Sigmoid colon (tissue), 7 donors: ENCODE measurements at places on chromosomes 11 and 22.

DNA sequence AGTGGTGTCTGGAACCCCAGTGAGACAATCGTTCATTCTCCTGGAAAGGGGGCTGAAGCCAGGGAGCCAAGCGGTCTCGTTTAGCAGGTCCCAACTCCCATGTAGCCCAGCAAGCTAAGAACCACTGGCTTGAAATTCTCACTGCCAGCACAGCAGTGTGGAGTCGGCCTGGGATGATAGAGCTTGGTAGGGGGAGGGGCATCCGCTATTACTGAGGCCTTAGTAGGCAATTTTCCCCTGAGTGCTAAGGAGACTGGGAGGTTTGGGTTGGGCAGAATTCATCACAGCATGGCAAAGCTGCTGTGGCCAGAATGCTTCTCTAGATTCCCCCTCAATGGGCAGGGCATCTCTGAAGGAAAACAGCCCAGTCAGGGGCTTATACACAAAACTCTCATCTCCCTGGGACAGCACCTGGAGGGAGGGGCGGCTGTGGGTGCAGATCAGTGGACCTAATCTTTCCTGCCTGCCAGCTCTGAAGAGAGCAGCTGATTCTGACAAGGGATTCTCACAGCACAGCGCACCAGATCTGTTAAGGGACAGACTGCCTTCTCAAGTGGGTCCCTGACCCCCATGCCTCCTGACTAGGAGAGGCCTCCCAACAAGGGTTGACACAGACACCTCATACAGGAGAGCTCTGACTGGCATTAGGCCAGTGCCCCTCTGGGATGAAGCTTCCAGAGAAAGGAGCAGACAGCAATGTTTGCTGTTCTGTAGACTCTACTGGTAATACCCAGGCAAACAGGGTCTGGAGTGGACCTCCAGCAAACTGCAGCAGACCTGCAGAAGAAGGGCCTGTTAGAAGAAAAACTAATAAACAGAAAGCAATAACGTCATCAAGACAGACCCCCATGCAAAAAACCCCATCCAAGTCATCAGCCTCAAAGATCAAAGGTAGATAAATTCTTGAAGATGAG lies 14.8 kb downstream of the OR52M1 start:
- no peak for DNase-seq

DNA sequence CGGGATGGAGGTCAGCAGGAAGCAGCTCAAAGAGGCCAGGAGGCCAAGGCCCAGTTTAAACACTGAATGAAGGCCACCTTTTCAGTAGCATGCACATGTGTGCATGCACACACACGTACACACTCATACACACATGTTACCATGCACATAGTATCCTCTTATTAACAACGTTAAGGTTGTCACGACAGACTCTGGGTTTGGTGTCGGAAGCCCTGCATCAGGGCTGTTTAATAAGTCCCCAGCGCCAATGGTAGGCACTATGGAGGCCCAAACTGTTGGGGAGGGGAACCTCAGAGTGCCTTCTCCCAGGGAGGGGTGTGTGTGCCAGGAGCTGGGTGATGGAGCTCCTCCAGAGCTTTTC lies 39.5 kb upstream of the ADA2 start:
- no peak for DNase-seq

- no peak for DNase-seq
These were observed 95.5 kb upstream of the TMEM45B start for GRCh38 chr11:129720156-129720555.

DNA sequence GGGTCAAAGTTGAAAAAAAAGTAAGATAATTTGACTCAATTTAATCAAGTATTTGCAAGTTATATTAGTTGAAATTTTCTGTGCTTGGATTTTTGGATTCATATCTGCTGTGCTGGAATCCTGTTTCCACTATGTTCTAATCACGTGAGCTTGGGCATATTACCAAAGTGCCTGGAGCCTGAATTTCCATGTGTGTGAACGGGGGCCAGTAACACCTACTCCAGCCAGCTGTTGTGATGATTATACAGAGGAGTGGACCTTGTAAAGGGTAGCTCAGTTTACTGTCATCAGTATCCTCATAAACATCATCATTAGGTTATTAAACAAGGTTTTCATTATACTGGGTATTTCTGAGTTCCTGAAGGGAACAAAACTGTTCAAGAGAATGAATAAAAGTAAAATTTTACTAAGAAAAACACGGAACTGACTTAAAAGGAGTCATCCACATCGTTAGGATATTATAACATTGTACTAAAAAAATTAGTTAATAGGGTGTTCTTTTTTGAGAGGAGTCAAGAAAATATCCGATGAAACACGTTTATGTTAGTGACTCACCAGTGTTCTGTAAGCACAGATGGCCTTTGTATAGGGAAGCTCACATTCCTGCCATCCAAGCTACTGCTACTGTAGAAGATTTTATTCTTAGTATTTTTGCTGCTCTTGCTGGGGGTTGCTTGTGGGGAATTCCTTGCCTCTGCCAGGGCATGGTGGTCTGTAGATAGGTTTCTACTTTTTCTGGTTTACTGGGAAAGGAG lies 144.1 kb downstream of the ARHGAP42 start:
- DNase-seq = no peak

DNA sequence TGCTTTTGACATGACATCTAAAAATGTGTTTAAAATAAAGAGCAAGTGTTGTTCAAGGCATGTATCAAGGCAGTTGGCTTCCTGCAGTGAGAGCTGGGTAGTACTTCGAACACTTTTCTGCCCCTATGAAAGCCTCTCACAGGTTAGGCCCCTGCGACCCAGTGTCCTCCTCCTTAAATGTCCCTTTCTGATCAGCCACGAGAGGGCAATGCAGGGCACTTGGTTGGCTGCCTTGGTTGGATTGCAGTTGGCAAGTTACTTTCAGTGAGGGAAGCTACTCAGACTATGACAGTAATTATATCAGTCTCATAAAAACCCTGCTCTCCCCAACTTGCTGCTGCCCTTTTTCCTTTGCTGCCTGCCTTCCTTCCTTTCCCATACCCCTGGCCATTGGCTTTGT lies 743.8 kb downstream of the NTM start:
- DNase-seq = no peak

- no peak for DNase-seq
These were observed 9.4 kb downstream of the DPP3 start for GRCh38 chr11:66489636-66490035.
